ENCODE measurements at places on chromosomes 12 and 14.

DNA sequence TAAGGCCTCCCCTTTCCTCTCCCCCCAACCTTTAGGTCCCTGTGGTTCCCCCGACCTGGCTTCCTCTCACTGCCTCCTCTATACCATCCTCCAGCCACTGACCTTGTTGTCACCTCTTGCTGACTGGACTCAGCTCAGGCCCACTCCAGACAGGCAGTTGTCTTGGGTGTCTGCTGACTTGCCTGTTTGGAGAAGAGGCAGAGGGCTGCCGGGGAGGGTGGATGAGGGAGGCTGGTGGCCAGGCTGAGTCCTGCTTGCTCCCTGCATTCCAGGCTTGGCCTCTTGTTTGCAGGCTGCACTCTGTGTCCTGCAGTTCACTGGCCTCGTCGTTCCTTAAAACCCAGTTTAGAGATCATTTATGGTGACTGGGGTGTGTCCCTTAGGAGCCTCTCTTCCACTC is 31.0 kb upstream of the RD3L start:
- no peak for DNase-seq

DNA sequence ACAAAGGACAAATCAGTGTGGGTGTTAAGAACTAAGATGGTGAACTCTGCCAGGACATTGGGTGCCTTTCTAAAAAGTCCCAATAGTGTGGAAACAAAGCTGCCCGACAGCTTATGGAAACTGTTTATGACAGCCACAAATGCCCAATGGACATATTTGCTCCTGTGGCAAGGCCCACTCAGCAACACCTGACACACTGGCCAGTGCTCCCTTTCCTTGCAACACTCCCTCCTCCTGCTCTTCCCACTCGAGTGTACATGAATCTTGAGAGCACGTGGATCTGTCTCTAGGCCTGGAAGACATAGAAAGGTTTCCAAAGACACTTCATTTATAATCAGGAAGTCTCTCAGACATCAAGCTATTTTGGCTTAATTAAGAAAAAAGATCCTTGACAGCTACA is 14.2 kb upstream of the LRIG3 start:
- DNase-seq = no peak

DNA sequence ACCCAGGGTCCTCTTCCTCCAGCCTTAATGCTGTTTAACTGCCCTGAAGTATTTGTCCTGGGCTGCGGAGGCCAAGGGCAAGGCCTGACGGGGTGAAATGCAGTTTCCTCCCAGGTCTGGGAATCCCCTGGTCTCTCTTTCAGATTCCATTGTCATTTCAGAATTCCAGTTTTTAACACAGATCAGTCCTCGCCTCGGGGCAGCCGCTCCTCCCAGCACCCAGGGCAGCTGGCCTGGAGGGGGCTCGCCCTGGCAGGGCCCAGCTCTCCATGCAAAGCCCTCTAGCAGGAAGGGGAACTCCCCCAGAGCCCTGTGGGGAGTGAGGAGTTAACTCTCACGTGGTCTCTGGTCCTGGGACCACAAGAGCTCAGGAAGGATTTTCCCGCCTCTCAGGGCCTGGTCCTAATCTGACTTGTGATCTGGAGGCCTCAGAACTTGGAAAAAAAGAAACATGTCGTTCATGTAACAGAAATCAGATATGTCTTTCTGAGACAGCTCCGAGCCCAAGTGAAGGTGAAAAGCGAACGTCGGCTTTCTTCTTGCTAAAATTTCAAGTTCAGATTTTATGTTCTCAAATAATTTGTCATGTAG is 265.6 kb upstream of the SFSWAP start:
- no peak for DNase-seq

DNA sequence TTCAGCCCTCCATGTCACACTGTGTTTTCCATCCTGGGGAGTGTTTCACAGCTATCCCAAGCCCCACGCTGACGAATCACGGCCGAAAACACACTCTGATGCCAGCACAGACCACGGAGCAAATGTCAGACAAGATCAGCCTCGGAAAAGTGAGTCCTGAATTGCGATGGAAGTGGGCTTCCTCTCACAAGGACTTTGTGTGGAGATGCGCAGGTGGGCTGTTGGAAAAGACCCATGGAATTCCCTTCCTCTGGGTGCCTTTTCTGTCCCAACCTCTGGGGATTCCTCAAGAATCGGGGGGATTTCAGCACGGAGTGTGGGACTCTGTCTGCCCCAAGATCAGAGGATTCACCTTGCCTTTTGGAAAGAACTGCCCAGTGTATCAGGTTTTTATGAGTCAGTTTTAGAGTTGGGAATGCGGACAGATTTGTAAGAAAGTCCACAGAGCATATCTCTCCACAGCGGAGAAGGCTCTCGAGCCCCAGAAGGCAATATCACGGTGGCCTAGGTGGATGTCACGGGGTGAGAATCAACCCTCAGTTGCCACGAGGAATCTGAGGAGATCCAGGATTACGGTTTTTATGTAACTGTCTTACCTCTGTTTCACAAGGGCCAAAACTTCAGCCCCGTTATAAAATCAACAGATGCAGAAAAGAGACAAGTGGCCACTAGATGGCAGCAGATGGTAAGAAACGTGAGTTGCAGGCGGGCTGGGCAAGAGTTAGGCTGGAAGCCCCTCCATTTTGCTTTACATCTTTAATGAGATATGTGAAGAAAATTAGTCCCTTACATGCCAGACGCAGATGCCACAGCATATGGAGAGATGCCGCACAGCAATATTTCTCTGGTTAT is 201.9 kb downstream of the DAD1 start:
- peak; percentile 83 for DNase-seq

- peak; percentile 82 for DNase-seq
Observed at GRCh38 chr14:70972107-70972976, 65.1 kb downstream of the PCNX1 start.

- DNase-seq = no peak
Observed at GRCh38 chr12:17333287-17333686, 727.3 kb upstream of the LMO3 start.

- DNase-seq = no peak
Observed at GRCh38 chr12:124564971-124565491, 2.4 kb downstream of the NCOR2 start.
